NCI-H1694 treated with DMSO at 0.1 percent for 48 hours (cell line): ENCODE measurements at places on chromosomes 1 and 21.

DNA sequence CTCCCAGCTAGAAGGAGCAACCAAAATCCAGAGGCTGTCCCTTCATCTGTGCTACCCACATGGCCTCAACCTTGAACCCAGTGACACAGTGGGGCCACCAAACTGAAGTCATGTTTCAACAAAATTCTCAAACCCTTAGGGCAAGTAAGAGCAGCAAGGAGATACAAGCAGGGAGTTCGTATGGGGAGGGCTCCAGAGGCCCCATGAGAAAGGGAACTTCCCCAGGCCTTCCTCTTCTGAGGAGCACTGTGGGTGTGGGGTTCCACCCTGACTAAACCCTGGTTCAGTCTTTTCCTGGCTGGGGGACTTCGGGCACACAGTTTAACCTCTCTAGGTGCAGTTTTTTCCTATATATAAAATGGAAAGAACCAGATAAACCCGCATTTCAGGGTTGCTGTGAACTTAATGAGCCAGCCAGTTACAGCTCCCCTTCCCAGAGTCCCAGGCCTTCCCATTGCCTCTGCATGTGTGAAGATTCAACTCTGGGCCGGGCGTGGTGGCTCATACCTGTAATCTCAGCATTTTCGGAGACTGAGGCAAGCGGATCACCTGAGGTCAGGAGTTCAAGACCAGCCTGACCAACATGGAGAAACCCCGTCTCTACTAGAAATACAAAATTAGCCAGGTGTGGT is 8.0 kb upstream of the THEMIS2 start:
- no peak for DNase-seq

DNA sequence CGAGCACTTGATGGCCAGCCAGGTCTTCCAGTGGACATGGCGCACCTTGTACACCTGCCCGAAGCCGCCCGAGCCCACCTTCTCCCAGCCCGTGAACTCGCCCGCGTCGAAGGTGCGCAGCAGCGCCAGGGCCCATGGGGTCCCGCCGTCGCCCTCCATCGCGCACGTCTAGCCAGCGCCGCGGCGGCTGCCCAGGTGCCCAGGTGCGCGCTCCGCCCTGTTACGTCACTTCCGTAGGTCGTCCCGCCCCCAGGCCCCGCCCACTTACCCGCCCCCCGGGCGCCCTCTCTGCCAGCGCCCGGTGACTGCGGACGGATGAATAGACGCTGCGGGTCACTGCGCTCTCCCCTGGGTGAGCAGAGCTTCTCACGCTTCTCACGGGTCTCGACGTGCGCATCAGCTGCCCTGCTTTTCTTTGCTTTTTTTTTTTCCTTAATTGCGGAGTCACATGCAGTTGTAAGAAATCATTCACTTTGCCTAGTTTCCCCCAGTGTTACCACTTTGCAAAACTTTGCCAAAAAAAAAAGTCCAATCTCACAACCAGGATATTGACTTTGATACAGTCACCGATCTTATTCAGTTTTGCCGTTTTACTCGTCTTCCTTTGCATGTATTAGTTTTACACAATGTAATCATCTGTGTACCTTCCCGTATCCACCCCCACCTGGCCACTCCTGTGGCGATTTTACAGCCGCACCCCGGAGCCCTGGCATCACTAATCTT is at the start of gene RIPK4:
RIPK4 (minus strand) TSS at position 170 of the 723 bp plus-strand sequence; CDS start at position 159, 11 bp downstream.
- no peak for DNase-seq

GRCh38 chr1:151763990-151764389 is 694 bp upstream of the MRPL9 start:
- DNase-seq, result no peak

- DNase-seq, result no peak
Observed at GRCh38 chr1:204304067-204304466, 55.7 kb downstream of the PLEKHA6 start.

DNA sequence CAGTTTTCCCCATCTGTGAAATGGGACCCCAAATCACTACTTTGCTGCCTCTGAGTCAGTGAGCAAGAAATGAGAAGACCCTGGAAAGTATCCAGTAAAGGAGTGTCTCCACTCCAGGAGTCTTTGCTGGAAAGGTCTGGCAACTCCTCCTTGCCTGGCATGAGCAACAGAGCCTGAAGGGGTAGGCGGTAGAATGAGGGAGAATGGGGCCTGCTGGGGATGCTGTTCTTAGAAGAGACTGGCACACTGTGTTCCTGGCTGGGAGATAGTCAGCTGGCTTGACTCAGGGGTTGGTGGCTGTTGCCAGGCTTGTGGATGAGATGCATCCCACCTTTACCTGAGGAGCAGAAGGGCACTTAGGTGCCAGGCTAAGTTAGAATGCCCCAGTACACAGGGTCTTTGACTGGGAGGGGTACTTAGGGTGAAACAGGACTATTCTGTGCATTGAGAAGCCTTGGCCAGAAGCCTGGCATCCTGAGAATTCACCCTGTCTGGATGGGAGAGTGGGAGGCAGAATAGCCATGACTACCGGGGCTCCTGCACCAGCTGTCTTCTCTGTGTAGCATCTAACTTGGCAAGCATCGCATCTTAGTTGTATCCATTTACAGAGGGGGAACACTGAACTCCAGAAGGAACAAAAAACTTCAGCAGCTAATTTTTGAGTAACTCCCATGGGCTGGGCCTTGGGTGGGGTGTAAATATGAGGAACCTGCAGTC is 2.5 kb downstream of the MFSD2A start:
- peak; percentile 100 for DNase-seq
